Mammary epithelial cell (primary cell): ENCODE measurements at places on chromosomes 6 and 20.
A peak's percentile ranks its signal among the peaks of the same experiment; 100 is the strongest.

GRCh38 chr6:7975764-7976146 is 65.2 kb upstream of the TXNDC5 start:
- DNase-seq: no peak

DNA sequence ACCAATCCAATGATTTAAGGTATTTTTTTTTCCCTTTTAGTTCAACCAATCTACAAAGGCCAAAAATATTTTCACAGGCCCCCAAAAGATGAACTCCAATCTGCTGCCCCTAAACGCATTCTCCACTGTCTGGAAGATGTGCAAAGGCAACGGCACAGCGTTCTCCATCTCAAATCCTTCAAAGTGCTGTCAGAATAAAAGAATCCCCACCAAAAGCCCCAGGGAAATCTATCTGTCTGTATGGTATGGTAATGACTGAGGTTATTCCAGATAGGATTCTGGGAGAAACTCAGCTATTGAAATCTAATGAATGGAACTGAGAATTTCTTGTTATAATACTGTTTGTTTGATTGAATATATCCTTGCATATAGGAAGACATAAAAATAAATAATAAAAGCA is 217.8 kb upstream of the CCN2 start:
- no peak for DNase-seq

- DNase-seq: no peak
These were observed 39.8 kb upstream of the PTPN1 start for GRCh38 chr20:50470264-50470858.

DNA sequence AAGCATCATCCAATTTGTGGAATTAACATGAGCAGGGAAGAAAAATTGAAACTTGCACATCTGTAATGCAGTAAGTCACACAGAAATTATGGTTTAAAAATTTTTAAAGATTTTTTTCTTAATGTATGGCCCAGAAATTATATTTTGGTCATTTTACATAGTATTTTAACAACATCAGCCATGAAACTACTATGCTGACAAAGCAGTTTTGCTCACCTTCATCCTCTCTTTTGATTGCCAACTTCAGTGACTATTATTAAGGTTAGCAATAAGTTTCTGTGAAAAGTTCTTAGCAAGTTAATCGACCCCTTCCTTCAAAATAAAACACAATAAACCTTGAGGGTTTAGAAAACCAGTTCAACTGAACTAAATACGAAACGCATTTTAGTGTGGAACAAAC is 1347.0 kb downstream of the EPHA7 start:
- DNase-seq: no peak

DNA sequence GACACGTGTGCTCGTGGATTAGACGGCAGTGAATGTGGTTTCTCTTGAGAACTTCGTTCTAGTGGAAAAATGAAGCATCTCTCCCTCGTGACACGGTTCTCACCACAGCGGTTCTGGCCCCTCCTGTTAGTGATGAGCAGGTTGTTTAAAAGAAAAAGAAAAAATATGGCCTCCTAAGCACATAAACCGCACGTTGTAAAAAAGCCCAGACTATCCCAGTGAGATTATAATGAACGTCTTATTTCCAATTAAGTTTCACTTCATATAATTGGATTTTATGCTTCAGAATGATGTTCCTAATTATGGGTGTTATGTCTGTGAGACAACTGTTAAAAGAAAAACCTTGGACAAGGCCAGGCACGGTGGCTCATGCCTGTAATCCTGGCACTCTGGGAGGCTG is 74.5 kb upstream of the FRMD1 start:
- DNase-seq: no peak

DNA sequence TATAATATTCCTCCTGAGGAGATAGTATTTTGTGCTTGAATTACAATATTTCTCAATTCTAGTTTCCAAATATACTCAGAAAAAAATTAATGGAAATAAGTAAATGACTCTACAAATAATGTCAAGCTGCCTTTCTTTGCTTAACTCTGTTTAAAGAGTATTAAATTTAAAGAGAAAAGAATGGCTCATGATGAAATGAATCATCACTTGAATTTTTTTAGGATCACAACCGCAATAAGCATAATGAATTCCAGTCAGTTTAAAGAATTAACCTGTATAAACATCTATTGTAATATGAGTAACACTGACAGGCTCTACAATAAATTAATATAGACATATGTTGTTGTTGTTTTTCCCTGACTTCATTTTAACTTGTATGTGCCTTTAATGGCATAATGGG is 266.2 kb upstream of the ADGRB3 start:
- no peak for DNase-seq

DNA sequence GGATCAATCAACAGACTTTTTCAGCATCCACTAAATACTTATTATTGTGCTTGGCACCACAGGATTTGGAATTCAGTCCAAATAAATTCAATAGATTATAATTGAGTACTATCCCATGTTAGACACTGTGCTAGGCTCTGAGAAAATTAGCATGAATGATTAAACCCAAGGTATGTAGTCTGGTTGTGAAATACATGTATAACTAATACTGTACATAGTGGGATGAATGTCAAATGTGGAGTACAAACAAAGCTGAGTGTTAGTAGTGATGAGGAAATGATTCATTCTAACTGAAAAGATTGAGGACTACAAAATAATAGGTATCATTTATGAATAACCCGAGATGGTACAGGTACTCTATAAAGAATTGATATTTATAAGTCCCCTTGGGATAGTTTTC is 111.9 kb upstream of the FLRT3 start:
- peak; percentile 71 for DNase-seq

GRCh38 chr6:23003671-23004467 is 434.5 kb downstream of the HDGFL1 start:
- no peak for DNase-seq

DNA sequence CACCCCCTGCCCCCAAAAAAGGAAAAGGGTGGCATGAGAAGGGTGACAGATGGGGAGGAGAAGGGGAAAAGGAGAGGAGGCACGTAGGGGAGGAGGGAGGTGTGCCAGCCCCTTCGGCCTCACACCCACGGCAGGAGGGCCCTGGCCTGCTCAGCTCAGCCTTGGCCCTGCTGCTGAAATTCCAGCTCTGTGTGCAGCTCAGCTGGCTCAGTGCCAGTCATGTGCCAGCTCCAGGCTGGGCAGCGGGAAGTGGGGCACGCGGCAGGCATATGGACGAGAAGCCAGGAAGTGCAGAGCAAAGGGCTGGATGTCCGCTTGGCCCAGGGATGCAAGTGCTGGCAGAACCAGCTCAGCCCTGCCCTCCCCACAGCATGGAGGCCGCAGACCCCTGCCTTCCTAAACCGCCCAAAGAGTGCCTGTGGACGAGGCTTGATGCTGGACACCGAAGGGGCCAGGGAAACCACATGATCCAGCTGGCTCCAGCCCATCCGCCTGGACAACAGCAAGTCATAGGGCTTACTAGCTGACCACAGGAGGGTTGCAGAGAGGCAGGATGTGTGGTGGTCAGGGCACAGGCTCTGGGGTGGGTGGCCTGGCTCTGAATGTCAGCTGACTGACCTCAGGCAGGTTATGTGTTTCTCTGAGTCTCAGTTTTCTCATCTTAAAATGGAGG is 60.2 kb downstream of the NOL4L start:
- DNase-seq: no peak

DNA sequence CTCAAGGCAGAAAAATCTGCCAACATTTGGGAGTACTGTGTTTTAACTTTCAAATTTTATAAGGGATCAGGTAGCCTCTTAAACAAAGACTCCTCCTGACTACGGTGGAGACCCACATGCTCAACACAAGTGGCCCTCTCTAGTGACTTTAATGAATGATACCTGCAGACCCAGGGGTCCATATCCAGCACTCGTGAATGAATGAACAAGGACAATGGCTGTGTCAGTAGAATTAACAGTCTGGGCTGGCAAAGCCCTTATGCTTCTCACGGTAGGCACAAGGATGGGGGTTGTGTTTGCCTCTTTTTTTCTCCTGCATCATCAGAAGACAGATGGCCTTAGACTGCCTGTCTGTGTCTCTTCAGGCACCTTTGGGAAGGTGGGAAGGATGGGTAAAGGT is 112.6 kb upstream of the TRAF3IP2 start:
- no peak for DNase-seq

- DNase-seq: no peak
These were observed 58.9 kb downstream of the MAFB start for GRCh38 chr20:40630099-40630498.

- DNase-seq: peak; percentile 18
These were observed 99.9 kb downstream of the CAP2 start for GRCh38 chr6:17493286-17493685.

DNA sequence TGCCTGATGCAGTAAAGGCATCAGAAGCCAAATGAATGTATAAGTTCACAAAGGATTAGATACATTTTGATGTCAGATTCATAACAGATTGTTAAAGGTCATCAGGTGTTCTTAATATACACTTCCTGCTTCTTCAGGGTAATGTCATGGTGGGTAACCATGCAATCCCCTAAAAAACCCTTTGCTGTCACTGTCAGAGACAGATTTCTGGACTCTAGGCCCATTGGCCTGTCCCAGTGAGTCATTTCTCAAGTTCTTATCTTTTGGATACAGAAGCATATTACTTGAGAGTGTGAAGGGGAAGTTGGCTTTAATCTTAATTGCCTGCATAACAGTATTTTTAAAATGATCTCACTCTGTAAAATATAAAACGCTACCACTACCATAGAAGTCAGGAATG is 895.6 kb upstream of the MAP3K7 start:
- no peak for DNase-seq

DNA sequence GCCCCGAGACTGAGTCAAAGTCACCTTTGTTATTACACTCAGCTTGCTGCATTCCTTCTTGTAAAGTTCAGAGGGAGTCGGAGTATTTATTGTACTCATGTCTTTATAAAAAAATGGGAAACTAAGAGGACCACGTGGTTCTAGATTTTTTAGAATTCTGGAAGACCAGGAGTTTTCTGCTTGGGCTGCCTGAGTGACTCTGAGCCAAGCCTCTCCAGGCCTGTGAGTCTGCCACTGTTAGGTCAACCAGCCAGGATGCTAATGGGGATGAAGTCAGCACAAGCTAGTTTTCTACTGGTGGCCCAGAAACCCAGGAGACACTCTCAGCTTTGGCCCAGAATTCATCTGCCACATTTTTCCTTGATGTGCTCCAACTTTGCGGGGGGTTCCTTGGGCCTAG is 453.5 kb upstream of the SULF2 start:
- DNase-seq: no peak

GRCh38 chr20:22460803-22461202 is 123.6 kb downstream of the FOXA2 start:
- no peak for DNase-seq

GRCh38 chr20:49052334-49052733 is 6.2 kb downstream of the CSE1L start:
- peak; percentile 31 for DNase-seq

DNA sequence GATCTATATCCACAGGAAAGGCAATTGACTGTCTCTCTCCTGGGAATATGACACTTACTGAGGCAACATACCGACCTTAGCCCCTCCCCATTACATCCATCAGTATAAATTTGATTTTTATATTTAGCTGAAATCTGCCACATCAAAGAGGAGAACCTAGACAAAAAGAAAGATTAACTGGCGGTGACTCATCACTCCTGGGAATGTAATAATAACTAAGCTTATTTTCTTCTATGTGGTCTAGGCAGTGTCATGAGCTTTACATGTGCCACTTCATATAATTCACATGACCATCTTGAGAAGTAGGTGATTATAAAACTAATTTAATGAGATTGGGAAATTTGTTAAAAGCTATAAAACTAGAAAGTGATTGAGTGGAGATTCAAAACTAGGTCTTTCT is 520.0 kb upstream of the HS3ST5 start:
- peak; percentile 0 for DNase-seq

GRCh38 chr20:23374441-23374840 is 12.5 kb downstream of the GZF1 start:
- DNase-seq: no peak

GRCh38 chr6:147879031-147879580 is 370.6 kb downstream of the SAMD5 start:
- DNase-seq: no peak

DNA sequence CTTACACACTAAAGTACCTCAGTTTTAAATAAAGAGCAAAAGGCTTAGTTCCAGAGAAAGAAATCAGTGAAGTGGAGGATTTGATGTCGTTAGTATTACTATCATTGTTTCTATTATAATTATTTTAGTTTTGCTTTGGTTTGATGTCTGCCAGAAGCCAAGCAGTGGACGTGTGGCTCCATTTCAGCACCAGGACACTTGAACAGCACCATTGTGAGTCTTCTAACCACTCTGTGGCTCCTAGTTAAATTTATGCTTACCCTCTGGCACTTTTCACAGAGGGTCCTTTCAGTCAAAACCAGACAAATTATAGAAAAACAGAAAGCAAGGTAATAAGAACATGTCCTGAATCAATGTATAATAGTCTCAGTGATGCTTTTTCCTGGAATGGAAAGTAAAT is 3.4 kb downstream of the COL9A1 start:
- peak; percentile 8 for DNase-seq

DNA sequence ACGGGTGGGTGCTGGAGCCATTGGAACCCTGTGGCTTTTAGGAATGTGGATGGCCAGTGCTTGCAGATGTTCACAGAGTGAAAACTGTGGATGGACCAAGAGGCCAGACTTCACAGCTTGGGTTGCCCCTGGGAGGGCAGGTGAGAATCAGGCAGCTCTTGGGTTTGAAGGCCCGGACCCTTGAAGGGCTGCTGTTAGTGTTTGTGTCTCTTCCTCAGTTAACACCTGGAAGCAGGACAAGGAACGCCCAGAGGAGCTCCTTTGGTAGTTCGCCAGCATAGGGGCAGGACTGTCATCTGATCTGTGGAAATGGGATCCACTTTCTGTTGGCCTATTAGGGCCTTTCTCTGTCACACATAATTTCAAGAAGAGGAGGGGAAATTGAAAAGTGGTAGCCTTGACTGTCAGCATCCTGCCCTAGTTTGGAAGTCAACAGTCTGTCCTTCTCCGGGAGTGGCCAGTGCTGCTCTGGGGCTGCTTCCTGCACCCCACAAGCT is 43.6 kb downstream of the RIOK1 start:
- DNase-seq: no peak

- DNase-seq: no peak
These were observed 9.1 kb upstream of the SF3B5 start for GRCh38 chr6:144104488-144104887.

DNA sequence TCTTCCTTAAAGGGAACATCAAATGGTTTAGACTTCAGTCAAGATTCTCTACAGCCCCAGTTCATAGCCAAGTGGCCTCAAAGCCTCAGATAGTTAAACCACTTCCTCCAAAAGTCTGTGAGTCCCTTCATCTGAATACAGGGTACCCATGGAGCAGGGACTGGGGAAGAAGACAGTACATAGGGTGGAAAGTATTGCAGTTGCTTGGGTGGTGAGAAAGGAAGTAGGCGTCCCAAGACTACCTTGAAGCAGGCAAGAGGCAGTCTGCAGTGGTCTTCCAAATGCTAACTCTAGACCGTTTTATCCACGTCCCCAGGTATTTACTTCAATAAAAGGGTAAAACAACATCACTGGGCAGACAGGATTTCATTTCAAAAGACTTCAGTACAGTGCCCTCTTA is 2.0 kb downstream of the FYN start:
- DNase-seq: no peak
